Stimulated activated CD8-positive, alpha-beta memory T cell treated with anti-CD3 and anti-CD28 coated beads, Interleukin-4, amount 100 ng/mL, for 48 hours (primary cell): ENCODE measurements at places on chromosomes 5 and 9.

DNA sequence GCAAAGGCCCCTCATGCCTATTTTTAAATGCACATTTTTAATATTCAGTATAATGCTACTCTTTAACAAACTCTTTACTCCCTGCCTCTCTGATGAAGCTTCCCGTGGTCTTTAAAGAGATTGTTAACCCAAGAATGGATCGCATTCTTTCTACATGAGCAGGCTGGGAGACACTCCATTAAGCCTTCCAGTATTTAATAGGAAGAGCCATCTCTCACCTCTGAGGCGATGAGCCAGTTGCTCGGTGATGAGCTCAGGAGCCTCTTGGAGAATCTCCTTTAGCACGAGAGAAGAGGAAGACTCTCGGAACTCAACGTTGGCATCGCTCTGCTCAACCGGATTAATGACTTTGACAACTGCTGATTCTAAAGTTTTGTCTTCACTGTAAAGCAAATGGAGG, 59.6 kb downstream of the PRUNE2 start:
- DNase-seq, result no peak

- DNase-seq, result no peak
Measured at GRCh38 chr5:40991168-40991980, 79.8 kb downstream of the MROH2B start.

DNA sequence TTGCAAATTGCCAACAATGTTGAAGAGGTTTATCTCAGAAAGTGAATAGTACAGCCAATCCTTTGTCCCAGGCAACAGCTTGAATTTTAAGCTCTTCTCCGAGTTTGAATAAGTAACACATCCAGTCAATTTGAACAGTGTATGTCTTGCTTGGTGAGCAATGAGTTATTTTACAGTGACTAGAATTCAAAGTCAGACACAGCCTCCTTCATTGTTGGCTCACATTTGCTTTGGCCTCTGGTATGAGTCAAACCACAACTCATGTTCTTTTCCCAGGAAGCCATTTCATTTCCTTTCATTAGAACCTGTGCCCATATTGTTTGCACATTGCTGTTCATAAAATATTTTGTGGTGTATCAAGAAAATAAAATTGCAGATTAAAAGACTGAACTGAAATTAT, 622.0 kb upstream of the DAB2 start:
- no peak for DNase-seq

DNA sequence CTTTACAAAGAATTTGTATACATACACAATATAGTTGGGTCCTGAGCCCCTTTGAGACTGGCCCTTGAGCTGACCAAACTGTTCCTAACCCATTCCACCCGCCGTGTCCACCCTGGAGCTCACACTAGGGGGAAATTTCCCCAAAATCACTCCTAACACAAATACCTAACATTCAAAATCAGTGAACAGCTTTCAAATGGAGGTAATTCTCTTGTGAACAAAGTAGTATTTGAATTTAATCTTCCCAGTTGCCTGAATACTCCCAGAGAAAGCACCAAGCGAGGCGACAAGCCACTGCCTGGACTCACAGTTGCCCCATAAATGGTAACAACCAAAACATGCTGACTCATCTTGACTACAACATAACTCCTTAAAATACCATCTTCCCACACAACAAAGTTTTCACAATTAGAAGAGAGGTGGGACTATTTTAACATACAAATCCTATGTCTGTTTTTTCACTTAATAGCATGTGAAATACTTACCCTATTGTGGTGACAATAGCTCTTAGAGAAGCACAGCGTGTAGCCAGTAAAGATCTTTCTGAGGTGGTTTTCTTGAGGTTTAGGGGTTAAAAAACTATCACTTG, 31.7 kb upstream of the SCAMP1 start:
- no peak for DNase-seq

DNA sequence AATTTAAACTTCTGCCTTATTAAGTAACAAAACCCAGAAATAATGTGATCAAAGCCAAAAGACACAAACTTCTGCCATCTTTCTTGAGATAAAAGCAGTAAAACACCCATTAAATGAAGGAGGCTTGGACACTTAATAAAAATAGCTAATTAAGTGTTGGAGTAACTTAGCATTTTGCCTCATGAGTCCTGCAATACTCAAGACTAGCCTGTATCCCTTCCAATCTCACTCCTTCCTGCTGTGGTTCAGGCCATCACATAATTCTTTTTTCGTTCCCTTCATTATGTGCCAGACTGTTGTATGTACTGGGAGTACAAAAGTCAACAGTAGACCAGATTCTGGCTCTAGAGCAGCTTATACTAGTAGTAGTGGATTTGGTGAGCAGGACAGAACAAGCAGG, 250.2 kb downstream of the NFIB start:
- no peak for DNase-seq

DNA sequence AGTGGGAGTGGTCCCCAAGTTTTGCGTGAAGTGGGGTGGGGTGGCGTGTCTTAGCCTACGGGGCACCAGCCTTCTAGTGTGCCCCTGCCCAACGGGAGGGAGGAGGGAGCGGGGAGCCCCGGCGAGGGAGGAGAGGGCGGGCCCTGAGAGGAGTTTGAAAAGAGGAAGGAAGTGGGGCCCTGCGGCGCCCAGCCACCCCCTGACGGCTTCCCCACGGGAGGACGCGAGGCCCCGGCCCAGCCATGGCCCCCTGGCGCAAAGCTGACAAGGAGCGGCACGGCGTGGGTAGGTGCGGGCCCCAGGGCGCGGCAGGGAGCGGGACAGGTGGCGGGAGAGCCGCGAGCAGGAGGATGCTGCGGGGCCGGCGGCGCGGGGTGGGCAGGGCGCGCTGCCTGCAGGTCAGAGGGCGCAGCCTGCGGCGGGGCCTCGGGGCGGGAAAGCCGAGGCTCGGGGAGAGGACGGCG, at the start of gene DOCK2:
Gene DOCK2 (plus strand): TSS at position 191 of the 464 bp plus-strand sequence. CDS start 52 bp downstream, at position 243.
- DNase-seq, result peak; percentile 82
